IMR-90 (cell line): ENCODE measurements at places on chromosomes 1 and 21. TPM values are rescaled to one million over a fixed set of nuclear protein-coding genes. Genes with fewer than 3 reads are reported as not detected.

GRCh38 chr1:210653771-210654170, 325.1 kb downstream of the HHAT start:
- DNase-seq: peak; percentile 28

GRCh38 chr1:228753786-228754360, 18.6 kb downstream of the RHOU start:
- no peak for DNase-seq

DNA sequence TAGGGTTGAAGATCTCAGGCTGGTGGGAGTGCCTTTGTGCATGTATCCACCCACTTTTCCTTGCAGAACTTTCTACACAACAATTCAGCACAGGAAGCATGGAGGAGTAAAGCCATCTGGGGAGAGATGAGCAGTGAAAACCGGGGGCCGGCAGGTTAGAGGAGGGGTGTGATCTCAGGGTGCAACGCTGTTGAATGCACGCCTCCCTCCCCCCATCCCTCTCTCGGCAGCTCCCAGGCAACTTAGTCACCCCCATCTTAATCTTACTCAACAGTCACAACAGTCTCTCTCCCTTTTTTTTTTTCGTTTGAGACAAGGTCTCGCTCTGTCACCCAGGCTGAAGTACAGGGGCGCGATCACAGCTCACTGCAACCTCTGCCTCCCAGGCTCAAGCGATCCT, 16.6 kb upstream of the ABCG1 start:
- DNase-seq: no peak

GRCh38 chr1:156444407-156445001, 56.1 kb downstream of the MEF2D start:
- no peak for DNase-seq

- no peak for DNase-seq
Measured at GRCh38 chr1:112317140-112317539, 78.9 kb upstream of the CTTNBP2NL start.

DNA sequence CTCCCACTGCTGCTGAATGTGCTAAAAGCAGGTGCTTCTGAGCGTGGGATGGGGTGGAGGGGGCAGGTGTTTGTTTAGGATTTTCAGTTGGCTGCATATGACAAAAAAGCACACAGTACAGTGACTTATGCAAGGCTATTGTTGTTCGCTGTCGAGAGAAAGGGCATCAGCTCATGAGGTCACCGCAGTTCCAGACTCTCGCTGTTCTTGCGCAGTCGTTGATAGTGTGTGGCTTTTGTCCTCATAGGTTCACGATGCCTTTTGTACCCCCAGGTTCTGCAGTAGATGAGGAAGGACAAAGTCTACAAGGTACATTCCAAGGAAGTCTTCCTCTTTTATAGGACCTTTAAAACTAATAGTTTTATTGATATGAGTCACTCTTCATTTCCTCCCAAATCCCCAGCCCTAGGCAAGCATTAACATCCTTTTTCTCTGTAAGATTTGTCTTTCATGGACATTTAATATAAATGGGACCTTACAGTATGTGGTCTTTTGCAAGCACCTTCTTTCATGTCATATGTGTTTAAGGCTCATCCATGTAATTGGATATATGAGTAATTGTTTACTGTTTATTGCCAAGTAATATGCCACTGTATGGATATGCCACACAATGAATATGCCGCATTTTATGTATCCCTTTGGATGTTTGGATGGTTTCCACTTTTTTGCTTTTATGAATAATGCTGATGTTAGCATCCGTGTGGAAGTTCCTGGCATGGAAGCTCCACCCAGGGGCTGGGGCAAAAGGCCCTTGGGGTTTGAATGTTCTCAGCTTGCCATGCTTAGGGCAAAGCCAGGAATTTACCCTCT, 14.5 kb upstream of the NLRP3 start:
- DNase-seq: no peak

- DNase-seq: peak; percentile 99
Measured at GRCh38 chr1:234656944-234657654, 47.1 kb upstream of the IRF2BP2 start.

- DNase-seq: no peak
Measured at GRCh38 chr1:53678938-53679825, 59.8 kb downstream of the GLIS1 start.

DNA sequence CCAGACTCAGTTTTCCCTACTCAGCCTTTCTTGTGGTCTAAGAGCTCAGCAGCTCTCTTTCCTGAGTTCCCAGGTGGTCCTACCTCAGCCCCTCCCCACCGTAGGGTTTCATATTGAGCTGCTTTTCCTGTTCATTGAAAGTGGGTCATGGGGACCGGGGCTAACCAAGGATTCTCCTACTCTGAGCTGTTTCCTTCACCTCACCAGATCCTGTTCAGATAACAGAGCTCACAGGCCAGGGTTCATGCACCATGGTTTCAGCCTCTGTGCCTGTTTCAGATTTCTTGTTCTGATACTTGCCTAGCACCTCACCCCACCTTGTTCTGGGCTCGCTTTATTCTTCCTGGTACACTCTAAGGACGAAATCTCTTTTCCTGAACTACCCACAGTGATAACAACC, 8.5 kb downstream of the UBQLN4 start:
- DNase-seq: no peak

DNA sequence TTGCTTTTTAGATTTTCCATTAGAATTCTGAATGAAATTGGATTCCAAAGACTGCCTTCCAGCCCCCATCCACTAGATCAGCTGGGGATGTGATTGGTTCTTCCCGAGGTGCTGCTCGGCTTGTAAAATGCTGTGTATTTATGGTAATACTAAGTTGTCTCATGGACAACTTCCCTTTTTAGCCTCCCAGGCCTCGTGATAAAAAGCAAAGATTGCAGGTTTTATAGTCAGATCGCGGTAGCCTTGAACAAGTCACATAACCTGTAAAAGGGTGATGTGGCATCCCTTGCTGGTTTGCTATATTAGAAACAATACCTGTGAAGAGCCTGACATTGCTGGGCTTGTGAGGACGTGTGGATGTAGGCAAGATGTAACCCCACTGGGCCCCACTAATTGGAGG, 10.4 kb downstream of the MUL1 start:
- no peak for DNase-seq

DNA sequence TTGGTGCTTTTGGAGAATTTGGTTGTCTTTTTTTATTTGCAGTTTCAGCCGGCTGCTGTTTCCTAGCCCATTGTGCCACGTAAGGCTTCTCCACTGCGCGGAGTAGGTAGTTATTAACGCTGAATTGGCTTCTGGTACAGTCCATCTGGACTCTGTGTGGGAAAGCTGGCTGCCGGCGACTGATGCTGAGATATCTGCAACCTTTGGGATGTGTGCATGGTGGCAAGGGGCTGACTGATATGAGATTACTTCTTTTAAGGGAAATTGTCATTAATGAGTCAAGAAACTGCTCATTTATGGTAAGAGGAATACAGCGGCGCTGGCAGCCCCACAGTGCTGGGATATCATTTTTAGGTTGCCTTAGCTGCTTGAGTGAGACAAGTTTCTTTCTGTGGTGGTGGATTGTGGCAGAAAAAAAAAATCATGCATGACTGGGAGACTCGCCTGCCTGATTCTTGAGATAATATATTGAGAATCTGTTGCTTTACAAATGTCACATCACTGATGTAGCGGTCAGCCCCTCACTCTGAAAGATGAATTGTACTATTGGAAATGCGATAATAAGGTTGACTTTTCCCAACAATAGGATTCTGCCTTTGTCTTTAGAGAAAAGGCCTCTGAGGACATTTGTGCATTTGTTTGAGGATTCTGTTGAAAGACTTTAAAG, 2.5 kb upstream of the ELAVL4 start:
- no peak for DNase-seq

- DNase-seq: no peak
Measured at GRCh38 chr1:245999697-246000637, 507.1 kb downstream of the SMYD3 start.

DNA sequence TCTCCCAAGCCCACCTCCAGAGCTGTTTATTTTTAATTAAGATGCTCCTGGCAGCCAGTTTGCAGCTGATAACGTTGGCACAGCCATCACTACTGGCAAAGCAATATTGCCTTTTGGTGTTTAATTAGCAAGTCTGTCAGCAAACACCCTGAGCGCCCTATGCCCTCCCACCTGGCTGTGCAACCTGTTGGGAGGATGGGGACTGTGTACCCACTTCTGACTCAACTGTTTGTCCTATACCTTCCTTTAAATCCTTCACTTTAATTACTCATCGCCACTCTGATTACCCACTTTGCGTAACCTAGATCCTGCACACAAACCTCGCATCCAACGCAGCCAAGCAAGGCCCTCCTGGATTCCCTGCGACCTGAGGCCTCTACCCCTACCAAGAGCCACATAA, 67.1 kb downstream of the BCAR3 start:
- DNase-seq: no peak

GRCh38 chr1:82392513-82392912, 591.8 kb downstream of the ADGRL2 start:
- peak; percentile 34 for DNase-seq

DNA sequence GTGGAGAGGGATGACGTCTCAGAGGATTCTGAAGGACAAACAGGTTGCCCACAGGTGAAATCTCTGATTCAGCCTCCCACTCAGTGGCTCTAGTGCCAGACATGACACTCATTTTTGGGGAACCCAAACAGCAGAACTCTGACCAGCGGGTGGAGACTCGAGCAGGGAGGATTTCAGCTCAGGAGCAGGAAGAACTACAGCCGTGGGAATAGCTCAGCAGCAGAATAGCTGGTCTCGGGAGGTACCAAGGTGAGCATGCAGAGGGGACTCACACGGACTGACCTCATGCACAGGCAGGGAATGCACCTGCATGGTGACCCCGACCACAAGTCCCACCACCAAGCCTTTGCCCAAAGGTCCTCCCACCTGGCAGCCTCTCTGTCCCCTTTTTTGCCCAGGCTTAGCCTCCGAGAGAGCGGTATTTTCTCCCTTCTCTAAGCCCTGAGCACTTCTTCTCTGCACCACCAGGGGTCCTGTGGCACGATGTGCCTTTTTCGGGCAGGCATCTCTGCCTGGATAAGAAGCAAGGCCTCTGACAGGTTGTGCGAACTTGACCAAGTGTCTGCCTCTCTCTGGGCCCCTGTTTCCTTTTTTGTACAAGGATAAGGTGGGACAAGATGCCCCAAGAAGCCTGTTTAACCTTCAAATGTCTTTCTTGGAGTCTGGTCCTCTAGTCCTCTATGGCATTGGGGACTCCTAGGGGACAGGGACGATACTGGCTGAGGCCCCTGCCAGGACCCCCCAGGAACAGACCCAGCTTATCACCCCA, 8.8 kb upstream of the FGR start:
- DNase-seq: peak; percentile 54

DNA sequence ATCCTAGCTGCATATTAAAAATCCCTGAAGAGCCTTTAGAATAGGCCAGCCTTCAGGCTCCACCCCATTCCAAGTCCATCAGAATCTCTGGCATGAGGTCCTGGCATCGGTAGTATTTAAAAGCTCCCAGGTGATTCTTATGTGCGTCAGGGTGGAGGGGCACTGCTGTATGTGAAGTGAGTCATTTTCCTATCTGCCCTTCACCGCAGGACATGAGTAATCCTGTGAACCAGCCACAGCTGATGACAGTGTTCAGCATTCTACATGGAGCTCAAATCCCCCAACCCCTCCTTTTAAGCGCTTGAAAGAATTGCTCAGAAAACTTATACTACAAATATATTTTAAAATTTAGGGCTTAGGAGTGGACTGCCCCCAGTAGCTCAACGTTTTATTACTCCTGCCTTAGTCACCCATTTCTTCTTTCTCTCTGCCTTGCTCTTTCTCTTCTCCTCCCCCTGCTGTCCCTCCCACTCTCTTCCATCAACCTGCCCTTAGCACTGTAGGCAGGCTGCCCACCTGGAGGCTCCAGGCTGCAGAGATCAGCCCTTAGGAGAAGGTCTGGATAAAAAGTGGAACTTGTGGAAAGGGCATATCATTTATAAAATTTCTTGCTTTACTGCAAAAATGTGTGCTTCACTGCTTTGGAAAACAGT, 73.8 kb upstream of the ZNF281 start:
- DNase-seq: peak; percentile 100

DNA sequence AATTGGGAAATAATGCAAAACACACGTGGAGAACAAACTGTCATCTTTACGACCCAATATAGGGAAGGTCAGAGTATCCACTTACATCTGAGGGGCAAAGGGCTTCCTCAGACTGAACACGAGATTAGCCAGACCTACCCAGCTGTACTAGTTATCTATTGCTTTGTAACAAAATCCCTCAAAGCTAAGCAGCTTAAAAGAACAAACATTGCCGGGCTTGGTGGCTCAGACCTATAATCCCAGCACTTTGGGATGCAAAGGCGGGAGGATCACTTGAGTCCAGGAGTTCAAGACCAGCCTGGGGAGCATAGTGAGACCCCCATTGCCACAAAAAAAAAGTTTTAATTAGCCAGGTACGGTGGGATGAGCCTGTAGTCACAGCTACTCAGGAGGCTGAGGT, 262.8 kb downstream of the LTN1 start:
- no peak for DNase-seq

The LMX1A gene
- not detected in 2 replicates for total RNA-seq

The CFAP107 gene
- not detected in 2 replicates for total RNA-seq

The ETV3L gene
- total RNA-seq: not detected in 2 replicates

The PGBD5 gene
- 0.18 and 0.28 TPM in 2 replicates for total RNA-seq

The VAV3 gene
- total RNA-seq: 0.18 and 0.28 TPM in 2 replicates

The VSIG8 gene
- not detected in 2 replicates for total RNA-seq

The RXRG gene
- total RNA-seq: not detected in 2 replicates

The NMNAT2 gene
- 0.36 and 0.56 TPM in 2 replicates for total RNA-seq

The SLC30A2 gene
- not detected in 2 replicates for total RNA-seq

The EPHB2 gene
- 54.7 and 58.8 TPM in 2 replicates for total RNA-seq
